ENCODE measurements at places on chromosomes 1 and 21. TPM values are rescaled to one million over a fixed set of nuclear protein-coding genes. Genes with fewer than 3 reads are reported as not detected.
A peak's percentile ranks its signal among the peaks of the same experiment; 100 is the strongest.

- no peak for DNase-seq
Observed at GRCh38 chr1:99180915-99181314, 83.4 kb upstream of the PLPPR4 start.

GRCh38 chr21:43267391-43268085 is 98.7 kb downstream of the CRYAA start:
- no peak for DNase-seq

GRCh38 chr1:65469126-65469888 is 48.8 kb downstream of the LEPR start:
- no peak for DNase-seq

- no peak for DNase-seq
Observed at GRCh38 chr1:25649505-25650288, 33.1 kb downstream of the MAN1C1 start.

- no peak for DNase-seq
Observed at GRCh38 chr1:23401313-23401712, 23.2 kb downstream of the TCEA3 start.

DNA sequence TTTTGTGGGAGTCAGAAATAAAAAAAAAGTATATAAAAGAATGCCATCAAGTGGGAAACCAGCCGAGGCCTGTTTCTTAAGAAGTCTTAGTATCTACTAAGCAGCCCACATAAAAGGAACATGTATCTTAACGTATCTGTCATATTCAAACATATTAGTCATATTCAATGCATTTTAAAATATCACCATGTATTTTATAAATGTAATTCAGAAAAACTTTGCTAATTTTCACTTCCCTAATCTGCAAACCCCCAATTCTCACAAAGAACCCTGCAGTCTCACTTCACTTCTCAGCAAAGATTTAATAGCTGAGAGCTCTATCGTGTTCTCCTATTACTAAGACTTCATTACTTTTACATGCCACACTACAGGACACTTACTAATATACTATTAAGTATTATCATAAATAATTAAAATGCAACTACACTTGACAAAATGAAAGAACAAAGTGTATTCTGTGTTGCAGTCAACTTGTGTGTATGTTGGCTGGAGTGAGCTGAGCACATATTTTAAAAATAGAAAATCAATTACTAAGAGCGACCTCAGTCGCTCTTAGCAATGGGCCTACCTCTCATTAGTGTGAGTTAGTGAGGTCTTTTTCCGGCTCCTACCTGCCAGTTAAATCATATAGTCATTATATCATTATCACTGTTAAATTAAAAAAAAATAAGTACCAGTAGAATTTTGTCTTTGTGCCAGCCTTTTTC is 484.3 kb downstream of the LMO4 start:
- DNase-seq = no peak

DNA sequence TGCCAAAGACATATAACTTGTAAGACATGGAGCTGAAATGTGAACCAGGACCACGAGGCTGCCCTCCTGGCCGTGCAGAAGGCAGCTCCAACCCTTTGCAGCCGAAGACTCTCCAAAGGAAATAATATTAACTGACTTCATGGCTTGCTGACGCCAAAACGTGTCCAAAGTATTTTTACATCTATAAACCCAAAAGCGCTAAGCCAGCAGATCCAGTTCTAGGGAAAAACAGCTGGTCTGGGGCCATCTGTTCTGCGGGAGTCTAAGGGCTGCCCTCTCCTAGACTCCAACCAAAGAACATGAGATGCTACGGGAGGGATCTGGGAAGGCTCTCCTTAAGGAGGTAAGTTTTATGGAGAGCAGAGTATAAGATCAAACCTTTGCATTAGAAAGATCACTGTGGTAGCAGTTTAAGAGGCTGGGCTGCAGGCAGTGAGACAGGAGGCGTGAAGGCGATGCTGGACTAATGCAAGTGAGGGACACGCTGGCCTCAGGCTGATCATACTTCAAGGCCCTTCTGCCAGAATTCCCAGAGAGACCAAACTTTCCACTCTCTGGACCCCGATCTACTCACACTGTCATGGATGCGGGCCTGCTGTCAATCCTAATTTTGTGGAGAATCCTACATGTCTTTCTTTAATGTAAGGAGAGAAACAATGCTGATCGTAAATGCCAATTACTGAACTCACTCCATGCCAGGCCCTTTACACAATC is 1.2 kb downstream of the TMEM53 start:
- no peak for DNase-seq

DNA sequence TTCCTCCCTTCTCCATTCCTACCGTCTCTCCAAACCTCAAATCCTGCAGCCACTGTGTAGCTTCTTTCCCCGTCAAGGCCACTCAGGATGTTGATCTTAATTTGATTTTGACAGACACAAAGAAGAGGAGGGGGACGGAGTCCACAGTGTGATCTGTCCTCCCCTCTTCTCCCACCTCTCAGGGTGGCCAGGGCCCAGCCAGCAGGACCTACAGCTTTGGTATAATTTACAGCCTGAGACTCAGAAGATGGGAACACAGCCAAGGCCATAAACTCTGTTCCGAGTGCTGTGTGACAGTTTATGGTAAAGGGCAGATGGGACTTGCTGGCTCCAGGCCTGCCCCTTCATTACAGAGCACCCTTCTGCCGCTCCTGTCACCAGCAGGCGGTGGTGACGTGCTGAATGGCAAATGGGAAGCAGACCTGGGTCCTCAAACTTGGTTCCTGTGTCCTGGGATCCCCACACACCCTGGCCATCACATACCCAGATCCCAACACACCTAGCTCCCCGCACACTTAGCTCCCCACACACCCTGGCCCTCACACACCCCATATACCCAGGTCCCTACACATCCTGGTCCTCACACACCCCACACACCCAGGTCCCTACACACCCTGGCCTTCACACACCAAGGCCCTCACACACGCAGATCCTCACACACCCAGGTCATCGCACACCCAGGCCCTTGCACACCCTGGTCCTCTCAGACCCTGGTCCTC is 71.6 kb downstream of the CD2 start:
- DNase-seq = peak; percentile 41

GRCh38 chr1:198364471-198364870 is 176.0 kb downstream of the ATP6V1G3 start:
- DNase-seq = no peak

Gene VANGL2
- 35.3 TPM for polyA plus RNA-seq

Gene GFI1
- polyA plus RNA-seq = 0.26 TPM

Gene NKAIN1
- 3.1 TPM for polyA plus RNA-seq

Gene CLIC6
- polyA plus RNA-seq = 1.6 TPM

Gene PCP4
- polyA plus RNA-seq = 12.6 TPM

Gene TNFRSF4
- polyA plus RNA-seq = 3.0 TPM

Gene SELE
- polyA plus RNA-seq = 0.36 TPM

Gene COA7
- 14.5 TPM for polyA plus RNA-seq

Gene SAMSN1
- polyA plus RNA-seq = 2.4 TPM

Gene SPRR1B
- polyA plus RNA-seq = not detected

Data from renal cortex interstitium (tissue), 15 donors.